ENCODE measurements at places on chromosomes 6 and 20. TPM values are rescaled to one million over a fixed set of nuclear protein-coding genes. Genes with fewer than 3 reads are reported as not detected.

DNA sequence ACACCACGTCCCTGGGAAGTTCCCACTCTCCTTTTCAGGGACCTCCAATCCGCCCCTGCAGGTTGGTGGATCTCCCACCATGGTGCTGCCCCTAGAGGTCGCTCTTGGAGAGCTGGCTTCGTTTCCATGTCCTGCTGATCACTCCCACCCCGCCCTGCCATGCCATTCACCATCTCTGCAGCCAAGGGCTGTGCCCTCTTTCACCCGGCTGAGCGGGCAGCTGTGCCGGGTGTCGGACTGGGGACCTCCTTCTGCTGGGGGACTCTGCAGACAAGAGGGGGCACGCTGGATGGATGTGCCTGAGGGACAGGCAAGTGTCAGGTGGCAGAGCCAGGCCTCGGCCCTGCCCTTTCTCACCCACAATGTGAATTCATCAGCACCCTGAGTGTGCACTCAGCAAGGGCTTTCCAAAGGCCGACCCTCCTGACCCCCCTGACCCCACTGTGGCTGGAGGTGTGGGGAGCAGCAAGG is 347.0 kb downstream of the CDH4 start:
- no peak for DNase-seq

- peak; percentile 92 for DNase-seq
These were observed at the start of gene ITPA for GRCh38 chr20:3209257-3209945. ITPA (plus strand) TSS chr20:3209498; CDS start chr20:3209552, 54 bp downstream.

GRCh38 chr6:16759646-16760515 is 1.4 kb downstream of the ATXN1 start:
- peak; percentile 88 for DNase-seq

DNA sequence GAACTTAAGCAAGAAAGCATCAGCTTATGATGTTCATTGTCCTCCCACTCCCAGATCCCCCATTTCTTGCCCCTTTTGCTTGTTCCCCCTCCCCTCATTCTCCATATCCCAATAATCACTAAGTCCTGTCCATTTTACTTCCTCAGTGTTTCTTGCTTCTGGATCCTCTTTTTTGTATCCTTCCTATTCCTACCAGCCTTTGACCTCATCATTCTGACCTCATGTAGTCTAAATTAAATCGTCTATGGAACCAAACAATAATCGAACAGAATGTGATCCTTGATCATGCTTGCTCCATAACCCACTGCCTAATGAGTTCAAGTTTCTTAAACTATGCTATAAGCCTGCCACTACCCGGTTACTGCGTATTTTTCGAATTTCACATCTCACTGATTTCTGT is 5.4 kb upstream of the RSPH3 start:
- no peak for DNase-seq

- DNase-seq = no peak
These were observed 3.6 kb upstream of the CDKN1A start for GRCh38 chr6:36674942-36675341.

GRCh38 chr20:34940081-34940481 is 15.5 kb downstream of the GSS start:
- no peak for DNase-seq

The FAM217A gene
- total RNA-seq = not detected

The TREML2 gene
- not detected for total RNA-seq

Data from lower leg skin (tissue), 4 donors.